WTC11 (cell line): ENCODE measurements at places on chromosomes 12 and 14. TPM values are rescaled to one million over a fixed set of nuclear protein-coding genes. Genes with fewer than 3 reads are reported as not detected.
A peak's percentile ranks its signal among the peaks of the same experiment; 100 is the strongest.

DNA sequence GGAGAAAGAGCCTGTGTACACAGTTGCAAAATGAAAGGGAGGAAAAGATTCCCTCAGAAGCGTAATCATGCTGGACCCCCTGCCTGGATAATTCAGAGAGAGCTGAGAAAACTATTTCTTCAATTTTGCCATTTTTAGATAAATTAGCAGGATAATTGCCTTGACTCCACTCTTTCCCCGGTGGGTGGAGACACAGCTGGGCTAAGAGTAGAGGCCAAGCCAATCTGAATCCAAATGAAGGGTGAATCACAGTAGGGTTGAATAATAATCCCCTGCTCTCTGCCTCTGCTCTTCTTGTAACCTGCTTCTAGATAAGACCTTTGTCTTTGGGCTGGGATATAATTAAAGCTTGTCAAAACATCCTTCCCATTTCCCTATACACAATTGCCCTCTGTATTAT lies 150.1 kb downstream of the CAPZA3 start:
- no peaks in the 10 kb centered on the region; the same call in none of the 2 replicates for H3K27me3 ChIP-seq
- no peak for DNase-seq
- no peak overlapping the region for H3K4me3 ChIP-seq
- H3K27ac ChIP-seq: peak overlapping the region; percentile 8; the same call in 1 of the 2 replicates
- peaks cover 29% of the 10 kb centered on the region for H3K4me1 ChIP-seq

DNA sequence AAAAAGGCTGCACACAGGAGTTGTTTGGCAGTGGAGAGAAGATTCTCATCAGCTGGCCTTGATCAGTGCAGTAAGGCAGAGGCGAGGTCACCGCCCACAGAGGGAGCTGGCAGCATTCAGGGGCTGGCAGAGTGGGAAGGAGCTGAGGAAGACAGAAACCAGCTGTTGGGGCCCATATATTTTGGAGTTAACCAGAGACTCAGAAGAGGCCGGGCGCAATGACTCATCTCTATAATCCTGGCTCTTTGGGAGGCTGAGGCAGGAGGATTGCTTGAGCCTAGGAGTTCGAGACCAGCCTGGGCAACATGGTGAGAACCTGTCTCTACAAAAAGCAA lies 17.7 kb downstream of the SMCO2 start:
- no peaks in the 10 kb centered on the region for H3K36me3 ChIP-seq
- no peaks in the 10 kb centered on the region; the same call in 1 of the 2 replicates for H3K27me3 ChIP-seq
- H3K4me1 ChIP-seq: no peaks in the 10 kb centered on the region
- no peak overlapping the region for H3K27ac ChIP-seq

RNF31 gene
- 63.0 to 86.2 TPM (median 68.4 TPM) in 3 replicates for total RNA-seq

AQP2 gene
- not detected in 3 replicates for total RNA-seq
